ENCODE measurements at places on chromosomes 6 and 20.

- DNase-seq: no peak
Measured at GRCh38 chr20:29790510-29790909, 1467.0 kb upstream of the DEFB115 start.

DNA sequence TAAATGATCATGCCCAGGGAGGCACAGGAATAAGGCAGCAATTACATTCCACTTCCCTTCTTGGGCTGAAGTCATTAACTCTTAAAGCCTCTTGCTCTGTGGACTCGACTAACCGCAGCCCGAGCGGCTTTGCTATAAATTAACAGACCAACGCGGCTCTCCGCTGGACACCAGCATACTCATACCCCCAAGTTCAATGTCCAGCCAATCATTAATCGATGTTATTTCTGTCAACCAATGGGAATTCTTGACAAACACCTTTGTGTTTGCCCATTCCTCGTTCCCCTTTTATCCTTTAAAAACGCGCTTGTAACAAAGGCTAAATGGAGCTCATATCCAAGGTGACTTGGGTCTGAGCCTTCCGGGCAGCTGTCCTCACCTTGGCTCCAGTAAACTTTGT is 183.1 kb upstream of the RALGAPA2 start:
- DNase-seq: no peak

DNA sequence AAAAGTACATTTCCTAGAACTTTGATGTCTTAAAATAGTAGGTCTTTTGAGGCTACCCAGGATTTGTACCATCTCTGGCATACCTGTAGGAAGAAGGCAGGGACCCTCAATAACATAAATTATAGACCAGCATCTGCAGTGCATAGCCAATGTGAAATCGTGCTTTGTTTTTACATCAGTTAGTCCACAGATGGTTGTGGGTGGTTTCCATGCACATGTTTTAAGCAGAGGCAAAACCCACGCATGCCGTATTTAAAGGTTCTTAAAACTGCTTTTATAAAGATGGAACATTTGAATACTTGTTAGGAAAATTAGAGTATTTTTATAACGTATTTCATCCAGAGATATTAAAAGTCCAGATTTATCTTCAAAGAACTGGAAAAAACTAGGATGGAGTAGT is 66.3 kb downstream of the SH3BGRL2 start:
- no peak for DNase-seq

DNA sequence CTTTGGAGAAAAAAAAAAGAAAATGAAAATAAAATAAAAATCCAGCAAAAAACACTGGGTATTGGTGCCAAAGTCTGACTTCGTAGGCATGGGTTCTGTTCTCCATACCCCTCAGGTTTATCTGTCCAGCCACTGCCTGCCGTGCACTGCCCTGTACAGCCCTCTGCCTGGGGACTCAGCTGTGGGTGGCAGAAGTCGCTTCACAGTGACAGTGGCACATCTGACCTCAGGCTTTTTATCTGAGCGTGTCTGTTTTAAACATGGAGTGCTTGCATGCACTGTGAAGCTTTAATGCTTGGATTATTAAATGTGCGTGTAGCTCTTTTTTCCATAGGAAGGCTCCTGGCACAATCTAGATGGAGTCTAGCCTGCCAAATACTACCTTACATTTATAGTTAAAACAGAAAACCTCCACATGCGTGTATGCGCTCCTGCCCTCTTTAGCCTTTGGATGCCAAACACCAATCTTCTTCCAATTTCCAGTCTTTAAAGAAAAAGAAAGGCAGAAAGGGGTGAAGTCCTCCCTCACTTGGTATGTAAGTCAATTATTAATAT is 375.5 kb downstream of the UTRN start:
- DNase-seq: no peak

DNA sequence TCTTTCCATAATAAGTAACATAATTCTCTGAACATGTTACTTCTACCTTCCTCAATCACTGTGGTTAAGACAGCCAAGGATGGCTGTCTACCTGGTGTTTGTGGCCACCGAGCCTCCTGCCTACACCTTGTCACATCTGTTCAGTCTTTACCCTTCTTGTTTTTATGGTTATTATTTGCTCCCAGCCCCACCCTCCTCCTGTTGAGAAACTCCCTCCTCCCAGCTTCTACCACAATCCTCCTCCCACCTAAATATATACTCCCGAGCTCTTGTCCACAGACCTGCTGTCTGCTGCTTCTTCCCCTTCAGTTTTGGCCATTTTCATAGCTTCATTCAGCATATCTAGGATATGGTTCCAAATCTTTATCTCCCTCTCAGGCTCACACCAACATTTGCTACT is 35.7 kb upstream of the GABRR1 start:
- no peak for DNase-seq

DNA sequence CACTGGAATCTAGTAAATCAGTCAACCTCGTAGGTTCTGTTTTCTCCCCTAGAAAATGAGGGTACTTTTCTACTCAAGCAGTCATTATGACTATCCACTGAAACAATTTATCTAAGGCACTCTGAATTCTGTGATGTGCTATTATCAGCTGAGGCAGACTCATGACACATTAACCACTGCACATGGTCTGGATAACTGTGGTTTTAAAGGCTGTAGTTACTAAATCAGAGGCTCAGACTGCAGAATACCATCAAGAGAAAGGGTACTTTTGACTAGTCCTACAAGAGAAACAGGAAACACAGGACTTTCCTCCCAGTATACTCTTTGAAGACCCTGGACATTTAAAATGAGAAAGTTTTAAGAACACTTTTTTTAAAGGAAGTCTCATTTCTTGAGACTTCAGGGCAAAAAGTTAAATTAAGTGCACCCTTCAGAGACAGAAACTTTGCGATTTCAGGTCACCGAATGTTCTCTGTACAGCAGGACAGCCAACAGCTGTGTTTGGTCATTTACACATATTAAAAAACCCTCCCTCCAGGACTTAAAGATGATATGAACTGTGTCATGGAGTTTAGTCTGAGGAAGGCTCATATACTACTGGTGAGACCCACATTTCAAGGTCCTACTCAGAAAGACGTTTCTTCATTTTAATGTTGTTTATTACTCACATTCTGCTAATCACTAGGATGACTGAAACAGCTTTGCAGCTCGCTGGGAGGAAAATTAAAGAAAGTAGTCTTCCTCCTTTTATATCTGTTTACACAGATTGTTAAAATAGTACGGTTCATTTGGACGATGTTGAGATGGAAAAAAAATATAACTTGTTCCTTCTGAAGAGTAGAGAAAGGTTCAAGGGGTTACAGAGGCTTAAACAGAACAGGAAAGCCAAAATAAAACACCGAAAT is 19.9 kb downstream of the ATXN1 start:
- no peak for DNase-seq

GRCh38 chr6:41027241-41027640 is 11.8 kb downstream of the UNC5CL start:
- DNase-seq: no peak

DNA sequence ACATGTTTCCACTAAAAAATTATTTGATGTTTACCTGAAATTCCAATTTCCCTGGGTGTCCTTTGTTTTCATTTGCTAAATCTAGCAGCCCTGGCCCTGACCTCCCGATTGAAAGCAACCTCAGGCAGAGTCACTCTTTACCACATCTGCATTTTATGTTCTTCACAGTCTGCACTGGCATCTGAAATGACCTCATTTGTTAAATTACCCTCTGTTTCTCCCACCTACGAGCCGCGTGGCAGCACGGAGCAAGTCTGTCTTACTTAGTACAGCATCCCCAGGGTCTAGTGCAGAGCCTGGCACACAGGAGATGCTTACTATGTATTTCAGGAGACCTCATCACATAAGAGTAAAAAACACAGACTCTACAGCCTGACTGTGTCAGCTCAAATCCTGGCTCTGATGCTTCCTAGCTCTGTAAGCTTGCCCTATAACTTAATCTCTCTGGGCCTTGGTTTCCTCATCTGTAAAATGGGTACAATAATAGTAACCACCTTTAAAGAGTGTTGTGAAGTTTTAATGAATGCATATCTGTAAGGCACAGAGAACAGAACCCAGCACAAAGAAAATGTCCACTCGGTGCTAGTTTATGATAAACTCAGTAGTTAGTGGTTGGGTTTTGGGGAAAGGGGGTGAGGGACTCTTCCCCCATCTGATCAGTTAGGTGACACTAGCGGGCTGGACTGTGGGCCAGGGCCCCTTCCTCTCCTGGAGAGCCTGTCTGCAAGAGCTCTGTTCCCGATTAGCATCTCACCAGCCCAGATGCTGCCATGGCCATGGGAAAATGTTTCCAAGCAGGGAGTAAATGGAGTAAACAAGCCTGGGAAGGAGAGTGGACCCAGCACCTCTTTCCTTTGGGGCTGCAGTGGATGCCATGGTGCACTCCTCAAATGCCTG is 88.2 kb downstream of the PREX1 start:
- DNase-seq: no peak

DNA sequence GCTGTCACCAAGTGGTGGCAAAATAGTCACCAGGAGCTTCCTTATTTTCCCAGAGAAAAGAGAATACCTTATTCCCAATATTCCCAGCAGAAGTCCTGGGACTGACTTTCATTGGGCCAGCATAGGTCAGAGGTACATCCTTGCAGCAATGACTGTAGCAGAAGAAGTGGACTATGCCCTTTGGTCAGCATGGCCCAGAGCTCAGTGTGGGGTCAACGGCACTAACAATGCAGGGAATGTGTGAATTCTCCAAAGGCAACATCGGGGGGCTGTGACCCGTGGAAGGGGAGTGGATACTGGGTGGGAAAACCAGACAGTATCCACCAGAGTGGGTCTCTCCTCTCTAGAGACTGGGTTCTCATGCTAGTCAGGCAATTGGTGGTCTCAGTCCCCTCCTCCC is 15.6 kb upstream of the LBP start:
- no peak for DNase-seq

GRCh38 chr6:157316871-157317814 is 6.2 kb downstream of the TMEM242 start:
- peak; percentile 12 for DNase-seq

- DNase-seq: no peak
Measured at GRCh38 chr20:38138086-38138778, 26.8 kb downstream of the TGM2 start.

GRCh38 chr20:37378785-37379598 is 33.1 kb downstream of the SRC start:
- DNase-seq: no peak
